HT1080 (cell line): ENCODE measurements at places on chromosomes 5 and 9. TPM values are rescaled to one million over a fixed set of nuclear protein-coding genes. Genes with fewer than 3 reads are reported as not detected.

POU5F2 gene
- 0.10 and 0.13 TPM in 2 replicates for total RNA-seq

DNA sequence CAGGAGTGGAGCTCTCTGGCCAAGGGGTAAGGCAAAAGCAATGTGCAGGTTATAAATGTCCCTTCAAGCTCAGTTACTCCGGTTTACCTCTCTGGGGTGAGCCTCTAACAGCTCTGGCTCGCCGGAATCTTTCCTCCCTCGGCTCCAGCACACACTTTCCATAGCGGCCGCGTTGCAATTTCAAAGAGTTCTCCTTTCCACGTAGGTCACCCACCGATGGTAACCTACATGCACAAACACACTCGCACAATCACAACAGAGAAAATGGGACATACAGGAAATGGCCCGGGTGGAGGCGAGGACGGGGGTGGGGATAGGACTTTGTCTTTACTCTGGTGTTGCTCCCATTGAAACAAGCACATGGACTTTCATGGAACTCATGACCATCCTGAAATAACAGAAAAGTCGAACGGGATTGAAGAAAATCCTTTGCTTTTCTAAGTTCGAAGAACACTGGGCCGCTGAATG is 1.2 kb downstream of the LHFPL2 start:
- peak; percentile 55 for DNase-seq

AFAP1L1 gene
- 0.77 and 0.98 TPM in 2 replicates for total RNA-seq

DNA sequence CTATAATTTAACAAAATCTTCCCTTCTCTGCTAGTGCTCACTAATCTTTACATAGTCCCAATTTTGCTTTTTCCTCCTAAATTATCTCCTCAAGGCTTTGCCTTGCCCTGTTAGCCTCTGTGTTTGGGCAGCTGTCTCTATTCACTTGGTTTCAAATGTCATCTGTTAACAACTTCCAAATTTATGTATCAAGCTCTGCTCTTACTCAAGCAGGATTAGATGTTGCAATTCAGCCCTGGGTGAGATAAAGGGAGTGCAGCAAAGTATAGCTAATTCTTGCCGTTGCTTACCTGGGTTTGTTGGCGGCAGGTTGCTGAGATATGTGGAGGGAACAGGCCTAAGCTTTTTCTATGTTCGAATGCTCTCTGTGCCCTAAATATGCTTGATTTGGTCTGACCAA is 483.8 kb downstream of the DMAC1 start:
- DNase-seq = no peak

GRCh38 chr5:124059200-124059599 is 547.2 kb downstream of the CSNK1G3 start:
- peak; percentile 48 for DNase-seq

BHMT2 gene
- total RNA-seq = not detected in 2 replicates

DNA sequence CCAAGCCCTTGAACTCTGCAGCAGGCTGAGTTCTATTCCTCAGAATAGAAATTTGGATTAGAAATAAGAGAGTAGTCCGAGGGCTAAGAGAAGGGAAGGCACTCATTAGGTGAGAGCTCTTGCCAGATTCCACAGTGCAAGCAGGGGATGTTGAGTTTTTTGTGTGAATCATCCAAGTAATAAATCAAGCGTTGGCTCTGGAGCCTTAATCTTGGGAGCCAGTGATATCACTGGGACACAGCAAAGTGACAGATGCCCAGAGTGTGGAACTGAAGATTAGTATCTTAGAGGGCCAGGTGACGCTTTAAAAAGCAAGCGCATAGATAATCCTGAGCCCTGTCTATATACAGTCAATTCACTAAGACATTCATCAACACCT is 60.3 kb downstream of the FOXD1 start:
- DNase-seq = peak; percentile 68

HAPLN1 gene
- total RNA-seq = not detected in 2 replicates

DNA sequence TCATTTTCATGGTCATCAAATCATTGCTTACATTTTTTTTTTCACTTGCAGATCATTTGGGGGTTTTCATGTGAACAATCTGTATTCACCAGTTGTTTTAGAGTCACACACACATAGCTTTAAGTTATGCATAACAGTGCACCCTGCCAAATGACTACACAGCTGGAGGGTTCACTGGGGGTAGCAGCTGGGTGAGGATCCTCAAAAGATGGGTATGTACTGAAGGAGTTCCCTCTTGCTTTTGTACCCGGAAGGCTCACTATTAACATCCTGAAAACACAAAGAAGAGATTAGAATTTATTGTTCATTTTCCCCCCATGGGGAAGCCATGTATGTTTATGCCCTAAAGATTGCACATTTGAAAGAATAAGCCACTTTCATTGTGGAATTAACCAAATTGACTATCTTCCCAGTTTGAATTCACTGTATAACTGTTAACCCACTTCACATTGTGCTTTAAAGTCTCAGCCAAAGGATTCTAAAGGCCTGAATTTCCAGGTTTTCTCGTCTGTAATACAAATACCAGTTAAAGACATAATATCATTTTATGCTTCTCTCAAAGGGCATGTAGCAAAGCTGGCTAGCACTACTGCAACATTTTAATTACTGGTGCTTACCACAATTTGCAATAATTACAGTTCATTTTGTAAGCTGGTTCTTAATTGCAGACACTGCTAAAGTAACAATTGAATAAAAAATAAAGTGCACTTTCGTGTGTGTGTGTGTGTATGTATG is 466.4 kb upstream of the MEF2C start:
- no peak for DNase-seq

GRCh38 chr9:12464910-12465512 is 228.2 kb upstream of the TYRP1 start:
- DNase-seq = peak; percentile 34

DNA sequence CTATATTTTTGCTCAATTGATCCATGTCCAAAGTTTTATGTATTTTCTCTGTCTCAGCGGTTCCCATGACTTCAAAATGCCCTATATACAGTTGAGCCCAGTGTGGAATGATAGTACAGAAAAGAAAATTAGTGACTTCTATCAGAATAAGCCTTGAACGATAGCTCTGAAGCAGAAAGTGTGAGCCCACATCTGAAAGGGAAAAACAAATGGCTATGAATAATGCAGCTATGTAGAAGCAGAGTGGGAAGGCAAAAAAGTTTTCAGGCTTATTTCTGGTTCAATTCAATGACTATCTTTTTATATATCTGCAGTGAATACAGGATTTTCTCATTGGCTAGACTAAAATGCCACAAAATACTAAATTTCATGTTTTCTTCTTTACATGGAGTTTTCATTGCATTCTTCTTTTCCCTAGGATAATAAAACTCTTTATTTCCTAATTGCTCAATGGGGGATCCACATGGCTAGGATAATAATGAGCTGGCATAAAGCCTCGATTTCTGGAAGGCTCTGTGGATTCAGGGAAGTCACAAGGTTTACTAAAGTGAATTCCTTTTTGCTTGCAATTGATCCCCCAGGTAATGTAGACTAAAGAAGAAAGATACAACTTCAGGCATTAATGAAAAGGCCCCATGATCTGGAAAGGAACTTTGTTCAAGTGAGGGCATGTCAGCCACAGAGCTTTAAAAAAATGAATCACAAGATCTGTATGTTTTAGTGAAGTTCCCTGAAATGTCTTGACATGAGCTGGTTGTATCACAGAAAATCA is 377.0 kb upstream of the RIOK2 start:
- DNase-seq = no peak

SHC3 gene
- 0.03 TPM in 2 replicates for total RNA-seq

- peak; percentile 76 for DNase-seq
These were observed 816.0 kb upstream of the CDH9 start for GRCh38 chr5:27854243-27854852.

DBN1 gene
- 108 and 118 TPM in 2 replicates for total RNA-seq

STOM gene
- 3.9 and 5.4 TPM in 2 replicates for total RNA-seq

GRCh38 chr9:89956331-89956730 is 351.5 kb downstream of the GADD45G start:
- DNase-seq = no peak

EDIL3 gene
- total RNA-seq = 2.4 and 3.0 TPM in 2 replicates

GRCh38 chr5:102701748-102702147 is 53.4 kb upstream of the PAM start:
- DNase-seq = no peak

DNA sequence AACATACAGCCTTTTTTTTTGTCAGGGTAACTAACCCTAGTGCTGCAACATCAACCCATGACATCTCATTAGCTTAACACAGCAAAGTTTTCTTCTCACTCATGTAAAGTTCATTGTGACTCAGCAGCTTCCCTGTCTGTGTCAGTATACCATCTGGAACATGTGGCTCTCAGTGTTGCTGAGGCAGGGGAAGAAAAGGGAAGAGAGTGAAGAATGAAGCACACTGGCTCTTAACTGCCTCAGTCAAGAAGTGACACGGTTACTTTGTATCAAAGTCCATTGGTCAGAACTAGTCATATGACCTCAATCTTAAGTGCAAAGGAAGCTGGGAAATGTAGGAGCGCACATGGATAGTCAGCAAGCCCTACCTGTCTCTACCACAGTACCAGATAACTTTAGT is 185.0 kb upstream of the ELL2 start:
- DNase-seq = peak; percentile 57

DNA sequence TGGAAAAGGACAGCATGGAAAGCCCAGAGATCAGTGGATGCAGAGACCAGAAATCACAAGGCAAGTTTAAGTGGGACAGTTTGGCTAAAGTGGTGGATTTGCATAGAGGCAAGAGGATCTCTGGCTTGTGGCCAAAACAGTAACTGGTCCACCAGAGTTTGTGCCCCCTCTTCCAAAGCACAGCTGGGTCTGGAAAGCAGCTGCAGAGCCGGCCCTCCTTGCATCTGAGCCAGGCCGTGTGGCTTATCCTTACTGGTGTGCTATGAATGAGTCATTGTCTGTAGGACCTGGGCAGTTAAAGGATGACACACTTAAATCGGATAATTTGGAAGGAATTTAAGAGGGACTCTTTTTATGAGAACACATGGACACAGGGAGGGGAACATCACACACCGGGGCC is 146.6 kb downstream of the PIP5K1B start:
- peak; percentile 7 for DNase-seq

DNA sequence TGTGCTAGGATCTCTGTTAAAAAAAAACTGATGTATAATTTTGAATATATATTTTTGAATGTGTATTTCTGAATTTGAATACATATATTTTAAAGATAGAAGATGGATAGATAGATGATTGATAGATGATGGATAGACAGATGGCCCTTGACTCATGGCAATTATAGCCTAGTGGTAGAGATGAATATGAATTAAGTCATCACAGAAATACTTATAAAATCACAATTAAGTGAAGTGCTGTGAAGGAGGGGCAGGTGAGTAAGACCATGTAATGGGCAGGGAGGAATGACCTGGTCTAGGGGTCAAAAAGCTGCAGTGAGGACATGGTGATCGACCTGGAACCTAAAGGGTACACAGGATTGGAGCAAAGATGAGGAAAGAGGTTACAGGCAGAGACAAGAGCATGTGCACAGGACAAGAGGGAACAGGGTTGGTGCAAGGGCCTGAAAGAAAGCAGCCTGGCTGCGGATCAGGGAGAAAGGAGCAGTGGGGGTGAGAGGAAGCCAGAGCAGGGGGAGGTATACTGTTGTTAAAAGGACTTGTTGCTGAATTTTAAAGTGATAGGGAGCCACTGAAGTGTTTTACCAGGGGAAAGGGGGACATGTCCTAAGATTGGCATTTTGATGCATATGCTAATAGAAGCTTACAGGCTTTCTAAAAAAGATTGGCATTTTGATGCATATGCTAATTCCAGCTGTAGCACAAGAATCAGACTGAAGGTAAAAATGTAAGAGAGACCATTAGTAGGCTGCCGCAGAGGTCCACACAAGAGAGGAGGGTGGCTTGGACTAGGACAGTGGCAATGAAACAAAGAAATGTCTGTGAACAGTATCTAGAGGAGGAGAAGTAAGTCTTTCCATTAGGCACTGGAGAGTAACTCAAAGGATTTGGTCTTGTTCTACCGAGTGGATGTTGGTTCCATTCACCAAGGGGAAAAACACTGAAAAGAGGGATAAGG is 527.8 kb downstream of the AGTPBP1 start:
- no peak for DNase-seq

GRCh38 chr9:98707166-98708102 is 1.3 kb downstream of the GABBR2 start:
- DNase-seq = peak; percentile 53

GALT gene
- 11.2 and 15.0 TPM in 2 replicates for total RNA-seq

PCDHGB6 gene
- 0.10 and 0.20 TPM in 2 replicates for total RNA-seq

- no peak for DNase-seq
These were observed 51.6 kb upstream of the CDKN2AIPNL start for GRCh38 chr5:134463176-134463720.

LCN1 gene
- 0.33 TPM in 1 of 2 replicates, not detected in the other for total RNA-seq

MEF2C gene
- total RNA-seq = 2.2 and 3.1 TPM in 2 replicates

DNA sequence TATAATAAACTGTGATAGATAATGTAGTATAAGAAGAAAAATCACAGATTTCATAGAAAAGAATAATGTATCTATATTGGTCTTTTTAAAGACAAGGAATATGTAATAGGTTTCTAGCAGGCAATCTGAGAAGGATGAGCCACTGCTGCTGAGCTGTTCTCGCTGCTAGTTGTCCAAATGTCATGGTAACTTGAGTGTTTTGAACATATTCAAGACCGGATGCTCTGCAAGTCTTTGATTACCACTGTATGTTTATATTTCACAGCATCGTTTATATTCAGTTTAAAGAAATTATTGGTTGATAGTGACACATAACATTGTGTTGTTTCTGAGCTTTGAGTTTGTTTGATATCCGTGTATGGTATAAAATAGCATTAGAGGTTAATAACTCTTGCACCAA is 9.6 kb downstream of the C5orf47 start:
- DNase-seq = no peak

GRCh38 chr5:147175516-147176097 is 59.2 kb upstream of the STK32A start:
- no peak for DNase-seq

- DNase-seq = no peak
These were observed 51.7 kb upstream of the FAM240B start for GRCh38 chr9:38771593-38771992.

DNA sequence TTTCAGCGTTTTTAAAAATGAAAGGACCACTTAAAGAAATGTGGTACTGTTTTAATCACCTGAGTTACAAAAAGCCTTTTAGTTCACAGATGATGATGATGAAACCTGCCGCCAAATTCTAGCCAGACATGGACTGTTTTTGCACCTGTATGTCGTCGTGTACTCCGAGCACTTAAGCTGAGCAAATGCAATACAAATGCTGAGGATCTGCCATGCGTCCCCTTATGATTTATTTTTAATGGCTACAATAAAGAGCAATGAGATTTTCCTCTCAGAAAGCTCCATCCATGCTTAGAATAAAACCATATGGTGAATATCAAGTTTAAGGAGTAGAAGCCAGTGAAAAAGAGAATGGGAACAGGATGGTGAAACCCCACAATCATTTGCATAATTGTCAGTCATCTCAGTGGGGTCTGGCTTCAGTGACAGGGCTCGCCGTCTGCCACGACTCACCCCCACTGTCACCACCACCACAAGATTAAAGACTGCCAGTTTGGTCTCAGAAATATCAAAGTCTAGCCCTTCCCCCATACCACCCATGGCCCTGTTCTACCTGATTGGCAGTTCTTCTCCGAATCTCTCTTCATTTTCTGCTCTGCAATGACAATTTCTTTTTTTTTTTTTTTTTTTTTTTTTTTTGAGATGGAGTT is 159.9 kb downstream of the GOLPH3 start:
- no peak for DNase-seq
